ENCODE measurements at places on chromosomes 1 and 21.

- DNase-seq = no peak
These were observed 93.3 kb downstream of the DDX20 start for GRCh38 chr1:111848852-111849545.

DNA sequence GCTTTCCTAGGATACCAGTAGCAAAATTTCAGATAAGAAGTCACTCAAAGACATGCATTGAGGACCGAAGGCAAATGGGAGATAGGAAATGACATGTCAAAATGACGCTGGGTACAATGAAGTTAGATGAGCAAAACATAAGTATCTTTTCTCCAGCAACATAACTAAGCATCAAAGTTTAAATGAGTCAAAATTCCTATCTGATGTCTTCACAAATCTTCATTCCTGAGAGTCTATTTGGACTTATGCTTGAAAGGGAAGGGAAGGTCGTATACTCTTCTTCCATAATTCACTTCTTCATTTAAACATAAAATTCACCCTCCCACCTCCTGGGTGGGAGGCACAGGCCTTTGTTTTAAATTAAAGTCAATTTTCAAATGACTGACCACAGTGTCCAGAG, 4.1 kb upstream of the TMEM81 start:
- DNase-seq = no peak

GRCh38 chr1:197467881-197468280, 199.8 kb downstream of the CRB1 start:
- DNase-seq = no peak

DNA sequence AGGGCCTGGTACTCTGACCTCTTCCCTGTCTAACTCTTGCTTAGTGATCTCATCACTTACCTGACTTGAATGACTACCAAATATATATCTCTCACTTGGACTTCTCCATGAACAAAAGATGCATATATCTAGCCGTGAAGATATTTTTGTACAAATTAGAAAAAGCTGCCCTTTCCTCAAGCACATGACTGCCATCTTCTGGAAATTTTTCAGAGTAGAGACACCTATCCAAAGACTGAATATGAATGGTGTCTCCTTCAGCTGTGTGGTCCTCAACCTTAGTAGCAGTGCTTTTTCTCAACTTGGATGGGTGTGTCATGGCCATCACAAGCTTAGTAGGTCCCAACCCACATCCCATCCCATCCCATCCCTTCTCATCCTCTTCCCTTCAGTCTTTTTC, 142.3 kb downstream of the DNM3 start:
- no peak for DNase-seq

DNA sequence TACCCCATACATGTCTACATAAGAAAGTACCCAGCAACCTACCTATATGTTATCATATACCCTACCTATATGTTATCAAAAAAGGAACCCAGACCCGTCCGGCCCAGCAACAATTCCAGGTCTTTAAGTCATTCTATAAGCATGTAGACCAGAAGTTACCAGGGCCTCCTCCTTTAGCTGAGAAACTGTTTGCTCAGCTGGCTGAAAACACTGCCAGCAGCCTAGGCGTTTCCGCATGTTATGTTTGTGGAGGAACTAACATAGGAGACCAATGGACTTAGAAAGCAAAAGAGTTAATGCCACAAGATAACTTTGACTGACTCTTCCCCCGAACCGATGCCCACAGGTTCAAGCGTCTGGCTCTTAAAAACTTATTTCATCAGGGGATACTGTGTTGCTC, 7.1 kb upstream of the ZNF678 start:
- no peak for DNase-seq

DNA sequence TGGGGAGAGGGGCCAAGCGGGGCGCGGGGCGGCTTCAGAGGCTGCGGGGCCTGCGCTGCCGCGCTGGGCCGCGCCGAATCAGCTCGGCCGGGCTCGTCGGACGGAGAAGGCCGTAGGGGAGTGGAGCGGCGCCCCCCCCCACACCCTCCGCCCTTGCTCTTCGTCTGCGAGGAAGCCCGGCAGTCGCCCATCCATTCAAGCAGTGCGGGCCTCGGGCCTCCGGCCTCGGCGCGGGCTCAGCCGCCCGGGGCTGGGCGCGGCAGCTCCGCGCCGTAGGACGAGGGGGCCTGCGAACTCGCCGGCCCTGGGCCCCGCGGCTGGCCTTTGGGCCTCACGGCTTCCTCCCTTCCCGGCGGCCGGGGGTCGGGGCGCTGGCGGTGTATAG, 564 bp downstream of the CTPS1 start:
- no peak for DNase-seq

- DNase-seq = no peak
These were observed 43.8 kb upstream of the MYBPHL start for GRCh38 chr1:109350655-109351054.

GRCh38 chr1:34178072-34178471, 1.4 kb downstream of the C1orf94 start:
- no peak for DNase-seq

DNA sequence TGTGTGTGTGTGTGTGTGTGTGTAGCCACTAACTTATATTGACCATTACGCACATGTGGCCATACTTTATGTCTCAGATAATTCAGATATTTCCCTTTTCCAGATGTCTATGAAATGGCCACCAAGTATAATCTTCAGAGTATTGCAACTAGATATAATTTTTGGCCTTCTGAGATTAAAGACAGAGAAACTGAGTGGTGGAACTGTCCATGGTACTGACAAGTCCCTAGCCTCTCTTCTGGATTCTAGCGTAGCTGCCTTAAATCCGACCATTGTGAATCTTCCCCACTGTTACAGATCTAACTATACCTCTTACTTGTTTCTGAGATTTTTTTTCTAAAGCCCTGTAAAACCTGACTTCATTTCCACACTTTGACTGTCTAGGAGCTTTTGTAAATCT, 100.0 kb upstream of the SERTAD4 start:
- no peak for DNase-seq

- DNase-seq = no peak
These were observed 293.3 kb upstream of the RUNX1 start for GRCh38 chr21:35342440-35342839.

DNA sequence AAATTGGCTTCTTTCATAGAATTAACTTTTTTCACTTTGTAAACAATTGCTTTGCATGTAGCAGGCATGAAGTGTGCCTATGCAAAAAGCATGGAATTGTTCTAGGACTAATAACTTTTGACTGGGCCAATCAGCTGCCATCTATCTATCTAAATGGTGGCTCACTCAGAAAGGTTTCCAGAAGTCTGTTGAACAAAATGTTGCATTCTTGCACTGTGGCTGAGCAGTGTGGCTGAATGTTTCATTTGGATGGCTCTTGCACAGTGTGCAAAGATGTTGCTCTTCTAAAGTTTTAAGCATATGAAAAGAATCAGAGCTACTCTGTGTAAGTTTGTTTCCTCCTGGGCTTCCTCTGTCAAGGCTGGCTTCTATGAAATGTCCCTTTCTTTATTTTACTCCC, 213.5 kb downstream of the KCTD3 start:
- no peak for DNase-seq

- DNase-seq = no peak
These were observed 18.4 kb downstream of the DENND2D start for GRCh38 chr1:111182052-111182451.

DNA sequence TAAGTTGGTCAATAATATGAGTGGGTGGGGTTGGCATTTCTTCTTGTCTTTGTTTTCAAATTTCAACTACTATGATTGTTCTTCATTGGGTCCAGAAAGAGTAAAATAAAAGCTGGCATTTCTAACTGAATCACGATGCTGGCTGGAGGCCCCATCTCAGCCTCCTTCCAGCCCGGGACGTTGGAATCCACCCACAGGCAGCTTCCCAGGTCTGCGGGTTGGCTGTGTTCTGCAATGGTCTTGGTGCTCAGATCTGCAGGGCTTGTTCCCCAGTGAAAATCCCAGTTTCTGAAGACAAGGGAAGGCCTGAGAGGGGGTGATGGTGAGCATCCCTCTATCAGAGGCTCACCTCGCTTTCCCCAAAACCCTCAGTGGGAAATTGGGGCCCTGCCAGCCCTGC, 54.7 kb upstream of the ARHGEF16 start:
- no peak for DNase-seq

GRCh38 chr21:27476696-27477095, 509.8 kb upstream of the ADAMTS5 start:
- DNase-seq = no peak

- DNase-seq = no peak
These were observed 16.7 kb downstream of the AMPD2 start for GRCh38 chr1:109636201-109636952.

DNA sequence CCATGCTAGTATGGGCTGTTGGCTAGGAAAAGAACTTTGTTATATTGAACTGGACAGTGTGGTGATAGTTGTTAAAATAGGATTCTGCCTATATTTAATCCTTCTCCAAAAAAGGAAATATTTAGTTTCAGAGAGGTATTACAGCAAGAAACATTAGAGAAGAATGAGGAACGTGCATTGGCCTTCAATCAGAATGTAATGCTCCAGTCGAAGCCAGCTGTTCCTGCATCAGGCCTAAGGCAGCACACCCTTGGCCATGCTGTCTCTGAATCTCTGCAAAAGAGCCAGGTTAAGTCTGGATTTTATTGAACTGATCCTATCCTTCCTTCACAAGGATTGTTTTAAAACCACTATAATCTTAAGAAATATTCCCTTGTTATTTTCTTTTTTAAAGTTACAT, 35.3 kb upstream of the RALGPS2 start:
- no peak for DNase-seq

DNA sequence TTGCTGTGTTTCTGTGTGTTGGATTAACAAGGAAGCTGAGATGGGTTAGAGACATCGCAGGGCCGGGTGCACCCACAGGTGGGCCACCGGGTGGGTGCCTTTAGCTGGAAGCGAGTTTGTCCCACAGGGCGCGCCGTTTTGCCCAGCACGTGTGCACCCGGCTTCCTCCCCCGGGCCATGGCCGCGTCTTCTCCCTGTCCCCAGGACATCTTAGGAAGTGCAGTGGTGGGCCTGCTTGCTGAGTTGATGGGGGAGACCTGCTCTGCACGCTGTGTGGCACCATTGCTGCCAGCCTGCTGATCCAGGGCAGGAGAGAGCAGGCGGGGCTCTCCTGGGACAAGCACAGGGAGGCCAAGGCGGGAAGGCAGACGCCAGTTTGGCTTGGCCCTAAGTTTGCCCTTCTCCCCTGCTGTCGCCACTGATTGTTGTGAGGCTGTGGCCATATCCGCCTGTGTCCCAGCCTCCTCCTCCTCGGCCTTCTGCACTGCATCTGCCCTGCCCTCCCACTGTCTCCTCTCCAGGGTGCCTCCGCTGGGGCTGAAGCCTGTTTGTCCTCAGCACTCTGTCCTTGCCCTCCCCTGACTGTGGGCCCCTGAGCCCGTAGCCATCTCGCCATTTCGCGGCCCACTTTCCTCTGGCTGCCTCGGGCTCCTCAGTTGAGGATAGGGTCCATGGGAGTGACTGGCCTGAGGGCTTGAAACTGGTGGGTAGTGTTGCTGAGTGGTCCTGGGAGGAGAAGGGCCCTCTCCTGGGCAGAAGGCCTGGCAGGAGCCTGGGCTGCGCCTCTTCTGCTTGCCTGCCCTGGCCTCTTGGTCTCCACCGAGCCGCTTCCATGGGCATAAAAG, 47.6 kb downstream of the PKNOX1 start:
- no peak for DNase-seq

- DNase-seq = no peak
These were observed 564.2 kb downstream of the PTPRU start for GRCh38 chr1:29800522-29800956.

GRCh38 chr1:53462193-53462592, 3.0 kb downstream of the DMRTB1 start:
- no peak for DNase-seq

DNA sequence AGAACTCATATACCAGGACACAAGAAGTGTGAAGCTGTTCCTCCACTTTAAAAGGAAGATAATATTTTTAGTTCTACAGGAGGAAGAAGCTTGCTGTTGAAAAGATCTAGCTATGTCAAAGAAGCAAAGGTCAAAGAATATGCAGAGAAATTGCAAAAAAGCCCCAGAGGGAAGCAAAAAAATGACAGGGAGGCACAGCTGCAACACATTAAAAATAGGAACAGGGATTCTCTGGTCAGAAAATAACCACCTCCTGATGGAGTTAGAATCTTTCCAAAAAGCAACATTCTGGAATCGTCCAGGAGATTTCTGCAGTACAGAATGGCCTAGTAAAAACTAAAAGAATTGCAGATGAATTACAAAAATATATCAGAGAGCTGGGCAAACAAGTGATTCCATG, 238.9 kb upstream of the PRMT6 start:
- no peak for DNase-seq

- no peak for DNase-seq
These were observed 151.2 kb downstream of the DMRTA2 start for GRCh38 chr1:50271968-50272578.

- no peak for DNase-seq
These were observed 430 bp downstream of the BTG2 start for GRCh38 chr1:203305809-203306088.

DNA sequence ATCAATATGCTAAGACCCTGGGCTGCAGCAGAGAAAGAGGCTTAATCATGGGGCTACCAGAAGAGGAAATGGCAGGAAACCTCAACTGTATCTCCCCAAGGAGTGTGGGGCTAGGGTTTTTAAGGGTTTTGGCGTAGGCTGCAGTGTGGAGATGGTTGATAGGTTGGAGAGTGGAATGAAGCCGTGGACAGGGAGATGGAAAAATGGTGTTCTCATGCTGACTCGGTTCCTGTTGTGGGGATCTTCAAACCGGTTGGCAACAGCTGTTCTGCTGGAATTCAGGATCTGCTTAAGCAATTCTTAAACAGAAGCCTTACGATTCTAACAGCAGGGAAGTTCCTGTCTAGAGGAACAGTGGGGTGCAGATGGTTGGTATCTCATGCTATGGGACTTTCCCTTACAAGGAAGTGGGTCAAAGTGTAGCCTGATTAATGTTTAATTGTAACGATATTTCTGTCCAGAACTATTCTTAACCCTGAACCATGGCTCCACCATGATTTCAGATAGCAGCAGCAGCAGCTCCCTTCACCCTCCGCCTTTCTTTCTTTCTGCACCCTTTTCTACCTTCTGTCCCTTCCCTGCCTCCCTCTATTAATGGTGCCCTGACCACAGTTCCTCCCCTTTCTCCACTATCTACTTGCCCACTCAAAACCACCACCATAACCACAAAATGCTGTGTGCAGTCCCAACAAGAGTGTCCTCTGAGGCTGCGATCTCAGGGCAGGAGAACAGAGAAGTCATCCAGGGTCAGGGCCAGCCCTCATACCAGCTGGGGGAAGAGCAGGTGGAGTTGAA, 30.8 kb downstream of the RSPH1 start:
- DNase-seq = no peak

GRCh38 chr1:54723985-54724384, 8.3 kb downstream of the TTC4 start:
- DNase-seq = no peak

All from stimulated activated CD4-positive, alpha-beta T cell treated with anti-CD3 and anti-CD28 coated beads, Interleukin-15, amount 100 ng/mL, for 1 hour (primary cell).